Activated T-helper 9 cell treated with anti-CD3 and anti-CD28 coated beads, Interleukin-2, amount 50 U/mL, for 16 hours (primary cell): ENCODE measurements at places on chromosomes 16 and 17.

- peak; percentile 90 for DNase-seq
Observed at GRCh38 chr17:58337600-58338453, 9.2 kb upstream of the TSPOAP1 start.

GRCh38 chr16:49816875-49817274 is 39.0 kb downstream of the ZNF423 start:
- no peak for DNase-seq

DNA sequence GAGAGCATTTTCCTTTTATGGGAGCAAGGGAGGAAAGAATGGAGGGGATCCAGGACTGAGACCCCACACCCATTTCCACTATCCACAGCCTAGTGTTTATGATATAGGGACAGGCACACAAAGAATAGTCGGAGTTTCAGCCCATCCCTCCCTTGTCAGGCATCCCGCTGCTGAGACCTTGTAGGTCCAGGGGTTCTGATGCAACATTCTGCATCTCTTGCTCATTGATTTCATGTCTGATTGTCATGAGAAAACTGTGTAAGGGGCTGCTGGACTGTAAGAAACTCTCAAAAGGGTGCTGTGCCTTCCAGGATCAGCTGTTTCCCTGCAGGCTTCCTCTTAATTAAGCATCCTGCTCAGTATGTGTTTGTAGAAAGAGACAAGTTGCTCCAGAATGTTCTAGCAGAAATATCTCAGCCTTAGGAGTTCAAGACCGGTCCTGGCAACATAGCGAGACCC is 5.3 kb upstream of the POLR3E start:
- DNase-seq: no peak

DNA sequence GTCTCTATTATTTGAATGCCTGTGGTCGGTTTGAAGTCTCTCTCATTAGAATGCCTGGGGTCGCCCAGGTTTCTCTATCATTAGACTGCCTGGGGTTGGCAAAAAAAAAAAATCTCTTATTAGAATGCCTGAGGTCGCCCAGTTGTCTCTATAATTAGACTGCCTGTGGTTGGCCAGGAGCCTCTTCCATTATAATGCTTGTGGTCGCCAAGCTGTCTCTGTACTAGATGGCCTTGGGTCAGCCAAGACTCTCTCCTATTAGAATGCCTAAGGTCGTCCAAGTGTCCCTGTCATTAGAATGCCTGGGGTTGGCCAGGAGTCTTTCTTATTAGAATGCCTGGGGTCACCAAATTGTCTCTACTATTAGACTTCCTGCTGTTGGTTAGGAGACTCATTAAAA is 2228.4 kb downstream of the TP53TG3F start:
- no peak for DNase-seq

- DNase-seq: no peak
Observed at GRCh38 chr16:19680881-19681340, 37.1 kb downstream of the KNOP1 start.

DNA sequence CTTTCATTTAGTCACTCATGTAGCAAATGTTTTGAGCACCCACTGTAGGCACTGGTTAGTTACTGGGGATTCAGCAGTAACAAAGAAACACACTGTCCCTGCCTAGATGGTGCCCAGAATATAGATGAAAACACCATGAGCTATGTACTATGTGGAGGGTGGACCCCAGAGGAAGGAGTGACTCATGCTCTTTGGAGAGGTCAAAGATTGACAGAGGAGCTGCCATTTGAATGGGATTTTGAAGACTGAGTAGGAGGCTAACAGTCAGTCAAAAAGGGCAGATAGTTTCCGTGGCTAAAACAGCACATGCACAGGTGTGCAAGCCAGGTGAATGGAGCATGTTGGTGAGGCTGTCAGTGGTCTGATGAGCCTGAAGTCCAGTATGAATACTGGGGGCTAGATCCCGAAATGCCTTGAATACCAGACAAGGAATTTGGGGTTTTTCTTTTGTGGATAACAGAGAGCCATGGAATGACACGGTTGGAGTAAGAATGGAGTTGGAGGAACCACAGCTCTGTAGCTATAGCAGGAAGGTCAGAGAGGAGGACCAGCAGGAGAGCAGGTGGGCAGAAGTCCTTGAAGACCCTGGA is 6.1 kb downstream of the IL21R start:
- no peak for DNase-seq

DNA sequence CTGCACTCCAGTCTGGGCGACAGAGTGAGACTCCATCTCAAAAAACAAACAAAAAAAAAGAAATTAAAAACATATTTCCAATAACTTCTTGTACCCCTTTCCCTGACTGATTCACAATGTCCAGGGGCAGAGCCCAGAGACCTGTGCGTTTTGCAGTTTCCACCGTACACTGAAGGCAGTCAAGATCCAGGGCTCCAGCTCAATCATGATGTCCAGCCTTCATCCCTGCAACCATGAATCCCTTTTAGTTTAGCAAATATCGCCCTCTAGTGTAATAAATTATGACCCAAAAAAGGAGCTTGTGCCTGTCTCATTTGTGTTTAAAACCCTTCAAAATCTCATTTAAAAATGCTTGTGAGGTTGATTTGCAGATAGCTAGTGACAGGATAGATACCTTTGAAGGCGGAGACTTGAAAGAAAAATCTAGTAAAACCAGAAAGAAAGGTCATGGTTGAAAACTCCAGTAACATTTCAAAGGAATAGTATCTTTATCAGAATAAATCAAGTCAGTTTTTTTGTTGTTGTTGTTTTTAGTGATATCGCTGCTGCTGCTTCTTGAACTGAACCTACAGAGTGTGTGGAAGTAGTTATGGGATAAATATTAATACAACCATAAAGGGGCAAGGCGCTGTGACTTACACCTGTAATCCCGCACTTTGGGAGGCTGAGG is 3.7 kb upstream of the ERN1 start:
- DNase-seq: no peak

DNA sequence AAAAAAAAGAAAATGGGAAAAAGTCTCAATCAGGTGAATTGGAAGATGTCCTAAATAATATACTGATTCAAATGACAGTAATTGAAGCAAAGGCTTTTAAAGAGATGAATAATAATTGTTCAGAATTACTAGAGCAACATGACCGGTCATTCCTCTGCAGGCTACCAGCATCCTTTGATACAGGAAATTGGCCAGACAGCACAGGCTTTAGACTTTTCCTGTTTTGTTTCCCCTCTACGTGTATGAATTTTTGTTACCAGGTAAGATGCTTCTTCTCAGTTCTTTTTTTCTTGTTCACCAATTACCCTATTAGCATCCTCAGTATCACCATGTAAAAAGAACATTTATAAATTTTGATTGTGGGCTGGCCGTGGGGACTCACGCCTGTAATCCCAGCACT is 77.5 kb downstream of the RPGRIP1L start:
- no peak for DNase-seq

DNA sequence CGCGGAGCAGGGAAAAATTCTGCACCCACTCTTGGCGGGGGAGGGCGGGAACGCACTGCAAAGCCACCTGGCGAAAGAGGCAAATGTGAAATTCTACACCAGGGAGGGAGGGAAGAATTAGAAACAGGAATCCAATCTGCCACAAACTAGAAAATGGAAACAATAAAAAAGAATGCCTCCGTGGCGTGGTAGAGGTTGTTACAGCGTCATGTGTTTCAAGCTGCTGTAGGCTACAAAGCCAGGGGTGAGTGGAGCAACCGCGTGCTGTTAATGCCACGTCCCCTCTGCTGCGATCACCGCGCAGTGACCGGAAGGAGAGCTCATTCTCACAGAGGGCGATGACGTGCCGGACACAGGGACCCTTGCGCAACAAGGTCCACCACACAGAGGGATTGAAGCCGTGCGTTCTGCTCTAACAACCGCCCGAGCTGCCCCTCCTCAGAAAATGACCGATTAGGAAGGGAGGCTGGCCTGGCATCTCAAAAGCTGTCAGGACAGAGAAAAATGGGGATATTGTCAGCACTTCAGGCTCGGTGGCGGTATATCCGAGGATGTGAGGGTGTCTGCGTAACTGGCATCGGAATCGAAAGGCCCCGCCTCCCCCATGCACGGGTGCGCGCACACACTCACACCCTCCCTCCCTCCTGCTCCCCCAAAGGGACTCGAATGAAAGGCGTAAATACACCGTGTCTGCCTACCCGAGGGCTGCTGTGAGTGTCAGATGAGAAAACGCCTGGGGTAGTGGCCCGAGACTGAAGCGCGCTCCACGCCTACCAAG is 70.8 kb upstream of the TNRC6C start:
- DNase-seq: peak; percentile 53

DNA sequence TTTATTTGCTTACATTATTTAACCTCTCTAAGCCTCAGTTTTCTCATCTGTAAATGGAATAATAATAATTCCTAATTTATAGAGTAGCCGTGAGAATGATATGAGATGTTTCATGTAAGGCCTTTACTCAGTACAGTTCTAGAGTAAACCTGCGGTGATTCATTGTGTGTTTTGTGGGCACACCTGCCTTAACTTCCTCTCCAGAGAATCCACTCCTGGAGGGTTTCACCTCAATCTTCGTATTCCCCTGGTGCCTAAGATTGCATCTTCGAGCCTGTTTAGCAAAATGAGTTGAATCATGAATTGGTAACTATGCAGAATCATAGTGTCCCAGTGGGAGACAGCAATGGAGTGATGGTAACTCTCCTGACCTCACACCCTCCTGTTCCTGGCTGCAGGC is 52.3 kb downstream of the DNAH2 start:
- no peak for DNase-seq

DNA sequence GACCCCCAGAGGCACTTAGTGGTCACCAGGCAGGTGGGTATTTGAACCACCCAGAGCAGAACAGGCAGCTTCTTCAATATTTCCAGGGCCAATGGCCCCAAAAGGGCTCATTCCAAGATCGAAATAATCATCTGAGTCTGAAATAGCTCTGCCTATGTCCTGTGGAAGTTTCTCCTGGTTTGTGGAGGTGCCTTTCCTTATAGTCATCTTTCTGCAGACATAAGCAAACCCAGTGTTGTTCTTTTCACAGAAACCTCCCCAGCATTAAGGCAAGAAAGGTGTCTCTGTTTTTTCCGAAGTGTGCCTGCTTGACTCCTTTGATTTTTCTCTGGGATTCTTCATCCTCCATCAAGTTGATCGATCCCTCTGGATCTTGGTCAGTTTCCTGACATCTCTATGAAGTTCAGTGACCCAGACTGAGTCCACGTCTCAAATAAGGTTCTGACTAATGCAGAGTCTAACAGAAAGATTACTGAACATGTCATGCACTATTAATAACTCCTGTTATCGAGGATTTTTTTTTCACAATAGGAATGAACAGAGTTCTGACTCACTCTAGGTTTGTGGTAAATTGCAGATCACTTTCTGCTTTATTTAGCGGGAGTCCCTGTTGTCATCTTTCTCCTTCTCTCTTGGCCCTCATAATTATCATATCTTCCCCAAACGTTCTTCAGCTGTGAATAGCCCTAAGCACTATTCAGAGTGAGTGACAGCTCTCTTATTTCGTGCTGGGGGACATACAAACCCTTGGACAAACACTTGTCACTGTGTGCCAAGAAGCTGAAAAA is 1.5 kb downstream of the LRRC3C start:
- no peak for DNase-seq

- no peak for DNase-seq
Observed at GRCh38 chr17:13273806-13274205, 256.0 kb upstream of the ELAC2 start.

GRCh38 chr16:84093879-84094270 is 22.9 kb downstream of the MBTPS1 start:
- DNase-seq: no peak

DNA sequence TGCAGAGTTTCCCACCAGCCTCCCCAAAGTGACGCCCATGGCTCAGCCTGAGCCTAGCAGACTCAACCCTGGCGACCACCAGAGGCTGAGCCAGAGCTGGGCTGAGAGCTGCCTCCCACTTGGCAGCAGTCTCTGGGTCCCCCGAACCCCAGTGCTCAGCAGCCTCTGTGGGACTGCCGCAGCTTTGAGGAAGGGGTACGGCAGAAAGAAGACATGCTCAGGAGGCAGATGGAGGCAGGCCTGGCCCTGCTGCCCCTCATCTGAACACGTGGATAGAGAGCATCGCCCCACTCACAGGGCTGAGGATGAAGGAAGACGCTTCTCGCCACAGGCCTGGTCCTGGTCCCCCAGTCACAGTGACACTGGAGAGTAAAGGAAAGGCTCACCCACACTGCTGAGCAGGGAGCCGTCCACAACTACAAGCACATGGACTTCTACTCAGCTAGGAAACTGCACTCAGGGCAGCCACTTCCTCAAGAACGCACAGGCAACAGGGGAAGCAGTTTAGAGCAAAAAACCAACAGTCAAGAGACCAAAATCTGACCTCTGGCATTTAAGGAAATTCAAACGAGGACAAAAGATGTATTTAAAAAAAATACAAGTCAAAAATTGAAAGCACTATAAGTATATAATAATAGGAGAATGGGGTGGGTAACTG is 45.2 kb upstream of the GSG1L start:
- no peak for DNase-seq

- no peak for DNase-seq
Observed at GRCh38 chr17:1038459-1039122, 41.7 kb downstream of the TIMM22 start.

DNA sequence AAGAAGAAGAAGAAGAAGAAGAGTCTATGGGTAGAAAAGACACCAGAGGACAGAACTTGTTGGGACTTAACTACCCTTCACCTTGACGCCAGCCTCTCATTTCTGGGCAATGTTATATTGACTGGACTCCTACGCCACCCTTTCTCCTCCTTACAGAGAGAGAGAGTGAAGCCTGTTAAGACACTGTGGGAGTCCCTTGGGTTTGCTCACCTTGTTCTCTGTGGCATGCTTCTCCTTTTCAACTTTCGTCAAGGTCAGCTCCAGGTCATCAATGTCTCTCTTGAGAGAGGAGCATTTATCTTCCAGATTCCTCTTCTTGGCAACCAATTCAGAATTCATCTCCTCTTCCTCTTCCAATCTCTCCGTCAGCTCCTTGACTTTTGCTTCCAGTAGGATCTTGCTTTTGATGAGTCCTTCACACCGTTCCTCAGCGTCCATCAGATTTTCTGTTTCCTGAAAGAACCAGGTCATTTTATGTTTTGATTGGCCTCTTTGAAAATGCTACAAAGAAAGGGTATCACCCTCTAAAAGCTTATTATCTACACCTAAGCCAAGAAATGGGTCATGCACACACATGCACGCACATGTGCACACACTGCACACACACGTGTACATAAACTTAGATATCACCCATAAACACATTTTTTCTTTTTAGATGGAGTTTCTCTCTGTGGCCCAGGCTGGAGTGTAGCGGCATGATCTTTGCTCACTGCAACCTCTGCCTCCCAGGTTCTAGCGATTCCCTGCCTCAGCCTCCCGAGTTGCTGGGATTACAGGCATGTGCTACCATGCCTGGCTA is 48.8 kb downstream of the MYH13 start:
- DNase-seq: no peak

DNA sequence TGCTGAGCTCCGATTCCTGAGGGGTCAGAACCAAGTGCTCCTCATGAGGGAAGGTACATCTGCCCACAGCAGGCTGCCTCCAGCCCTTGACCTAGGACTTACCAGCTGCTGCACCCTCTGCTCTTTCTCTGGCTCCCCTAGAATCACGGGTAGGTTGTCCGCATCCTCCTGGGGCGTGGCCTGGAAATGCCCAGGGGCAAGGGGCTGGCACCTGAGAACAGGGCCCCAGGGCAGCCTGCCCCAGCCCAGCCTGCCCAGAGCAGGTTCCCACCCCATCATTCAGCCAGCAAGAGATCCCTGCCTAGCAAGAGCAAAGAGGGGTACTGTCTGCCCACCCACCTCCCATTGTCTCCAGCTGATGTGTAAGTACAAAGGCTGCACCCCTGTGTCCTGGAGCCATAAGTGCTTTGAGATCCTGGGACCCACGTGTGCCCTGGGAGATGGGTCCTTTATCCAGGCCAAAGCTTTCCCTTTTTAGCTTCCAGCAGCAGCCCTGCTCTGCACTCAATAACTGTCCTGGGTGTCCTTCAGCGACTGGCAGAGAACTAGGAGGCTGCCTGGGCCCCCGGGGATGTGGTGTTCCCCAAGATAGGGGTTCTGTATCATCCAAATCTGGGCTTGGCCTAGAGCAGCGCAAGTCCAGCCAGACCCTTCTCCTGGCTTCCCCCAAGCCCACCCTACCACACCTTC is 5.1 kb downstream of the TSPOAP1 start:
- no peak for DNase-seq
